NCI-H460 (cell line): ENCODE measurements at places on chromosomes 7 and 10.

DNA sequence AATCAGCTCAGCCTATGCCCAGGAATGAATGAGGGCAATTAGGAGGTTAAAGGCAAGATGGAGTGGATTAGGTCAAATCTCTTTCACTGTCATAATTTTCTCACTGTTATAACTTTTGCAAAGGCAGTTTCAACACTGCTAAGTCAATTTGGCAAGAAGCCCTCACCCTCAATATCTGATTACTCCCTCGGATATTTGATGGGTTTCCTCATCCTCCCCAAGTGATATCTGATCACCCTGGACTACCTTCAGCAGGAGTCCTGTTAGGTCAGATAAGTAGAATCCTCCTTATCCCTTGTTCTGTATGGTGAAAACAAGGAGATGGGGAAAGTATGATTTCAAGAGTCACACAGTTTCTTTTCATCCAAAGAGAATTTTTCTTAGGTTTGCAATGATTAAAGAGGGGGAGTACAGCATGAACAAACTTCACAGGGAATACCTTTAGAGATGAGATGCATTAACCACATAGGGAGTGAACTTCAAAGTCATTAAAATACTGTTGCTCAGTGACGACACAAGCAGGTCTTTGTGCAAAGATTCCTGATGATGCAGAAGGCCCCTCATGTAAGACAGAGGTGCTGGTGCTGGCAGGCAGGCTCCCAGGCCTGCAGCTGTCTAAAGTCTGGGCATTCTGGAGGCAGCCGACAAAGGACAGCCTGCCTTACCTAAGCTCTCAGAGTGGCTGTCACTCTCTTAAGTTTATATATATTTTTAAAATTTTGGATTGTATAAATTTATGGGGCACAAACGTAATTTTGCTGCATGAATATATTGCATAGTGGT is 75.4 kb upstream of the POM121L12 start:
- DNase-seq = no peak

- peak; percentile 22 for DNase-seq
Observed at GRCh38 chr10:71795248-71795647, 21.9 kb upstream of the VSIR start.

- no peak for DNase-seq
Observed at GRCh38 chr10:91123261-91123660, 97.2 kb upstream of the PCGF5 start.

GRCh38 chr10:60820093-60820754 is 41.9 kb downstream of the CDK1 start:
- no peak for DNase-seq

DNA sequence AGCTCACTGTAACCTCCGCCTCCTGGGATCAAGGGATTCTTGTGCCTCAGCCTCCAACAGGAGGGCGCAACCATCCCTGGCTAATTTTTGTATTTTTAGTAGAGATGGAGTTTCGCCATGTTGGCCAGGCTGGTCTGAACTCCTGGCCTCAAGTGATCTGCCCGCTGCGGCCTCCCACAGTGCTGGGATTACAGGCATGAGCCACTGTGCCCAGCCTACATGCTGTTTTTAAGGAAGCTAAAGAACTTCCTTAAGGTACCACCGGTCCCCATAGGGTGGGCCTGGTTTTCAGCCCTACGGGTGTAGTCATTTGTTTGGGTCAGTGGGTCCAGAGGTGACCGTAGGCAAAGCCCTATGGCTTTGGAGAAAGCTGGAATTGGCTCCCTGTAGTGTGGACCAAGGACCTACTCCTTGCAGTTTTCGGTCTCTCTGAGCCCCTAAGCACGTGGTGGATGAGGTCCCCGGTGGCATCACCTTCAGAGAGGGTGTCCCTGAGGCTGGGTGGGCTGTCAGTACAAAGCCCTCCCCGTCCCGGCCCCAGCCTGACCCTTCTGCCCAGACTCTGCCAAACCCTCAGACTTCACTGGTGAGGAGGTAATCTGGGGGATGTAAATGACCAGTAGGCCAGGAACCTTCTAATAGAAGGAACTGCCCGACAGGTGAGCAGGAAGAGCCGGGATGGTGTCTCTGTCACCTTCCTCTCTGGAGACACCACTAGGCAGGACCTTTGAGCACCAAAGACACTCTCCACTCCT is 30.5 kb downstream of the ANXA11 start:
- no peak for DNase-seq
